ENCODE measurements at places on chromosomes 4 and X.
A peak's percentile ranks its signal among the peaks of the same experiment; 100 is the strongest.

GRCh38 chr4:100062921-100063320, 112.8 kb upstream of the H2AZ1 start:
- DNase-seq = no peak

GRCh38 chrX:133561251-133561650, 146.0 kb upstream of the GPC4 start:
- DNase-seq = no peak

- no peak for DNase-seq
Observed at GRCh38 chr4:41757521-41758156, 9.1 kb upstream of the PHOX2B start.

GRCh38 chr4:141569141-141569540, 67.2 kb upstream of the IL15 start:
- DNase-seq = no peak

DNA sequence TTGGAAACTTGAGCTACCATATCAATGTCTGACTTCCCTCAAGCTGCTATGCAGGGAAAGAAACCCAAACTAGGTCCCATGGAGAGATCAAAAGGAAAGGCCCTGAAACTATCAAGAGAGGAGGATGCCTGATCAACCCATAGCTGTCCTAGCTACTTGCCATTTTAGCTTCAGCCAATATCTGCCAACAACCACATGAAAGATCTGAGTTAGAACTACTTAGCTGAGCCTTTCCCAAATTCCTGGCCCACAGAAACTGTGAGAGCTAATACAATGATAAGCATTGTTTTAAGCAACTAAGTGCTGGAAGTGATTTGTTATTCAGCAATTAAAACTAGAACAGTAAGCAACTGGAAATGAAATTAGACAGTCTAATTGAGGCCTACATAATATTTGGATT, 6.3 kb upstream of the ARHGEF38 start:
- no peak for DNase-seq

DNA sequence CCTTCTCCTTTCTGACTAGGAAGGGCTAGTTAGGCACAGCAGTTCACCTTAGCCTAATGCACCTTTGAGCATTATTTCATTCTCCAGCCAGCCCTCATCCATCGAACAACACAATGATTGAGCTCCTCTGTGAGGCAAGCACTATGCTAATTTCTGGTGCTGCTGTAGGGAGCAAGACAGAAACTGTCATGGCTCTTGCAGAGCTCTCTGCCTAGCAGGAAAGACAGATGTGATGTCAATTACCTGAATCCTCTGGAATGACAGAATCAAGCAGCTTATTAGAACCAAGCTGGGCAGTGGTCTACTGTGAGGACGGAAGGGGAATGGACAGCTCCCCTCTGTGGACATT, 256.1 kb upstream of the NOCT start:
- no peak for DNase-seq

GRCh38 chrX:37776987-37777325, 2.9 kb upstream of the CYBB start:
- DNase-seq = no peak

DNA sequence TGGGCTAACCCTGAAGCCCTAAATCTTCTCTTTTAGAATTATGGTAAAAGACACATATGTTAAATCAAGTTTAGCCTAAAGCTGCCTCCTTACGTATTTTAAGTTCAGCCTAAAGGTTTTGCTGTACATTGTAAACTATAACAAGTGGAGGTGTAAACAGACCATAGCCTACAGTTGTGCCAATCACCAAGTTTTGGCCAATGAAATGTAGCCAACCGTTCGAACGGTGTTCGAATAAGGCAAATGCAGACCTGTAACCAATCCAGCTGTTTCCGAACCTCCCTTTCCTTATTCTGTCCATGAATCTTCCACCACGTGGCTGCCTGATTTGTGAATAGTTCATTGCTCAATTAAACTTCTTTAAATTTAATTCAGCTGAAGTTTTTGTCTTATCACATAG, 52.1 kb upstream of the TBC1D9 start:
- no peak for DNase-seq

- DNase-seq = no peak
Observed at GRCh38 chr4:12446256-12446655, 1017.6 kb upstream of the HS3ST1 start.

DNA sequence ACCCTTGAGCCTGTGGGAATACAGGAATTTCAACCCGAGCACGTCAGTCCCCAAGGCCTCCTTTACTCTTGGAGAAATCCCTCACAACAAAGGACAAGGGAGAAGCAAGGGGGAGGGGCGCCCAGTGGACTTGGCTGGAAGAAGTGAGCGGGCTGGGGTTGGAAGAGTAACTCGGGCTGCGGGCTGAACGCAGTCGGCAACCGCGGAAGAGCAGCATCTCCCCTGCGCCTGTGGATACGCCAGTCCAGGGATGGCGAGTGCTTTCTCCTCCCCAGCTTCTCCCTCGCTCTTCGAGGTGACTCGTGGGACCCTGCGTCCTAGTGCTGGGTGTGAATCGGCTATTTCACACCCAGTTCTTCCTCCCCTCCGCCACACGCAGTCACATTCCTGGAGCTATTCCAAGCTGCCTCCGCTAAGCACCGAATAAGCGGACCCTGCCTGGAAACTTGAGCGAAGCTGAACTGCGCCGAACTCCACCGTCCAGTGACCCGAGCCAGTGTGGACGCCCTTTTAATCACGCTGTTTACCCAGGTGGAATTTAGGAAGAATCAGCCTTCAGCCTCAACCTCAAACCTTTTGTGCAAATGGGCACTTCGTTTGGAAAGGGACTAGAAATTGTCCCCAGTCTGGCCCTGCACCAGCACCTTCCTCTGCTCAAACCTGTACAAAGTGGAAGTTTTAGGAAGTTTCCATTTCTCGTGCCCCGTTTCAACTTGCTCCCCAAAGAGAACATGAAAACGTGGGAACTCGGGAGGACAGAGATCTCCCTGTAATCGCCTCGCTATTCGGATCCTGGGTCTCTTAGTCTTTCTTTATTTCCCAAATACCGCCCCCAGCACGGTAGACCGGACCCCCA, 64.3 kb upstream of the WDR17 start:
- no peak for DNase-seq

DNA sequence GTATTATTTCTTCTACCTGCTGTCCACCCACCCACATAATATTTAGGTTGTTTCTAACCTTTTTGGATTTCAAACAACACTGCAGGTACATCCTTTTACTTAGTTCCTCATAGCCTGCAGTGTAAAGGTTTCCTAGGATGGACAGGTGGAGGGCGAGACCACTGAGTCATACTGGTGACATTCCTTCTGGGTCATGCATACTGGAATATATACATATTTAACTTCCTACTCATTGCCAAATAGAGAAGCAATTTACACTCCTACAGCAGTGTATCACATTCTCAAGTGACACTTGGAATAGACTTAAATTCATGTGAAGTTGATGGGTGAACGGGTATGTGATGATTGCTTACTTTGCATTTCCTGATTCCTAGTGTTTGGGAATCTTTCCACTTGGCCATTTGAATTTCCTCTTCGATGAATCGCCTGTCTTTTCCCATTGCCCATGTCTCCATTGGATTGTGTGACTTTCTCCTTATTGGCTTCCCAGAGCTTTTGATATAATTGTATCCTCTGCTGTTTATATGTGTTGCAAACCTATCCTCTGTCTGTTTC, 8.2 kb upstream of the PPP2R2C start:
- DNase-seq = no peak

DNA sequence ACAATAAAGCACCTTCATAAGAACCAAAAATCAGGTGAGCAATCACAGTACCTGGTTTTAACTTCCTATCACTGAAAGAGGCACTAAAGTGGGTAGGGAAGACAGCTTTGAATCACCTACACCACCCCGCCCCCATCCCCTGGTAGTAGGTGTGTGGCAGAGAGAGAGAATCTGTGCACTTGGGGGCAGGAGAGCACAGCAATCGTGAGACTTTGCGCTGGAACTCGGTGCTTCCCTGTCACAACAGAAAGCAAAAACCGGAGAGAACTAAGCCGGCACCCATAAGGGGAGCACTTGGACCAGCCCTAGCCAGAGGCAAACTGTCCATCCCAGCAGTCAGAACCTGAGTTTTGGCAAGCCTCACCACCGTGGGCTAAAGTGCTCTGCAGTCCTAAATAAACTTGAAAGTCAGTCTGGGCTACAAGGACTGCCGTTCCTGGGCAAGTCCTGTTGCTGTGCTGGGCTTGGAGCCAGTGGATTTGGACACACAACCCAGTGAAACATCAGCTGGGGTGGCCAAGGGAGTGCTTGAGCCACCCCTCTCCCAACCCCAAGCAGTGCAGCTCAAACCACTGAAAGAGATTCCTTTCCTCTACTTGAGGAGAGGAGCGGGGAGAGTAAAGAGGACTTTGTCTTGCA, 32.1 kb downstream of the NDUFB11 start:
- DNase-seq = no peak

DNA sequence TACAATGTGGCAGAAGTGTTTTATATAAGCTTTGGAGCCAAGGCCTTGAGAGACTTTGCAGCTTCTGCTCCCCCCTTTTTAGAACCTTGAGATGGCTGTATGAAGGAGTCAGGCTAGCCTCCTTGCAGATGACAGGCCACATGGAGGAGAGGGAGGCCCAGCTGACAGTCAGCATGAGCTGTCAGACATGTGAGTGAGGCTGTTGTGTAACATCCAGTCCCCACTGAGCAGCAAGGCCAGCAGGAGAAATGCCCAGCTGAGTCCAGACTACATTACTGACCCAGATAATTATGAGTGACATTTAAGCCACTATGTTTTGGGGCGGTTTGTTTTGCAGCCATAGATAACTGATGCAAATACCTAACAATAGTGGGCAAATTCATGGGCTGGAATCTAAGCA, 515.3 kb upstream of the ARX start:
- DNase-seq = no peak

DNA sequence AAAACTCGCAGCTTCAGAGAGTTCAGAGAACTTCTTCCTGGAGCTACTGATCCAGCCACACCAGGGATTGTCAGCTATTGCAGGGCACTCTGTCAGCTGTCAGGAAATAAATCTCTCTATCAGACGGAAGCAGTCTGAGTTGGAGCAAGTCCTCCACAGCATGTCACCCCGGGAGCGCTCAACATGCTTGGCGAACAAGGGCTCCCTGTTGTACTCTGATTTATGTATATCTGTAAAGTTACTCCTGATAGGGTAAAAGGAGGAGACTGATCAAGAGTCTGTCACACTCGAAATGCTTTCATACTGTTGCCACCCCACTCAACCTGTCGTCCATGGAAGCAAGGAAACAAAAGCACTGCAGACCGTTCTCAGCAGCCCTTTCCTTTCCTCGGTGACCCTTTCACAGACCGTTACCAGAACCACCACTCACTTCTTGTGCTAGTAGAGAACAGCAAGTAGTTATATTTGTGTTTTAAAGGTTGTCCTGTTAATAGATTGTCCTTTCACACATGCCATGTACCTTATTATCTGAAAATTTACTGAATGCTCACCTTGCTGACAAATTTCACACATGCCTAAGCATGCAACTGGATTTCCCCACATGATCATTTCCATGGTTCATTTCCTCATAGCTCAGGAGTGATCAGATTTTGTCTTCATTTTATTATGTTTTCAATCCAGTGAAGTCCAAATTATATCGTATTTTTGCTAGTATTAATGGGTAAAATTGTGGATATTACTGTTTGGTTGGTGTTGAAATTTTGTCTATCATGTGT, 2108.9 kb upstream of the TENM3 start:
- no peak for DNase-seq

DNA sequence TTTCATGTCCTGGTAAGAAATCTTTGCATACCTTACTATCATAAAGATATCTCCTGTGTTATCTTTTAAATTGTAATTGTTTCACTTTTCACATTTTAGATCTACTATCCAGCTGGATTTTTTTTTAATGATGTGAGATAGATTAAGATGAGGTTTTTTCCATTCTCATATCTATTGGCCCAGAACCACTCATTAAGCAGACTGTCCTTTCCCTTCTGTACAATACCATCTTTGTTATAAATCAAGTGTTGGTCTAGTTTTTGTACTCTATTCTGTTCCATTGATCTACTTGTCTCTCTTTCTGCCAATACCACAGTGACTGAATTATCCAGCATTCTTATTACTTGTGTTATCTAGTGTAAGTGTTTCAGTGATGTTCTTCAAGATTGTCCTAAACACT, 131.6 kb upstream of the TRIM2 start:
- no peak for DNase-seq

GRCh38 chrX:153885208-153885787, 675 bp downstream of the L1CAM start:
- no peak for DNase-seq

DNA sequence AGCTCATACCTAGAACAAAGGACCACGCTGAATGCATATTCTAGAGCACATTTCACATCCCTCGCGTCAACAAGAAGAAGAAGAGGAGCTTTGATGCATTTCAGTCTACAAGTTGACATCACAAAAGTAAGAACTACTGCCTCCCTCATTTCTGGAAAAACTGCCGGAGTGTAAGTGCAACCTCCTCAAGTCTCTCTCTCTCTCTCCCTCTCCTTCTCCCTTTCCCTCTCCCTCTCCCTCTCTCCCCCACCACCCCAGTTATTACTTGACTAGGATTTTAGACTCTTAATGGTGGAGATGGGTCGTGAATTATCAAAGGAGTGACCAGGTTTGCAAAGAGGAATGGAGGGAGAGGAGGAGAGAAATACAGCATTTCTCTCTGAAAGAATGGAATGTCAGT, 1.4 kb upstream of the IRS4 start:
- no peak for DNase-seq

DNA sequence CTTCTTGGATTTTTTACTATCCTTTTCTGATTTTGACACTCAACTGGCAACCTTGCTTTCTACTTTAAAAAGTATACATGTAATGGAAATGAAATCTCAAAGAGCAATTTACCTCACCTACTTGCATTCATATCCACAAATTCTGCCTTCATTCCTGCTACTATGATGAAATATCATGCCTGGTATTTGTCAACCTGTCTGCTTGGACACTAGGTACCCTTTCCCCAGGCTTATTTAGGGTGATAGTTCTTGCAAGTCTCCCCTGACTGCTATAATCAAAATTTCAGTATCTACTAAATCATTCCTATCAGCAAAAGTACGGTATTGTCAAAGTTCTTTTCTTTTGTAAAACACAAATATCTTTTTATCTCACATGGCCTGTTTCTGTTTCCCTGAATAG, 503.0 kb downstream of the GABRG1 start:
- DNase-seq = no peak

GRCh38 chr4:102441978-102442911, 58.9 kb upstream of the NFKB1 start:
- DNase-seq = no peak

- DNase-seq = no peak
Observed at GRCh38 chrX:69016293-69016941, 148.8 kb downstream of the PJA1 start.

GRCh38 chr4:151013944-151014343, 1.1 kb downstream of the LRBA start:
- no peak for DNase-seq

GRCh38 chrX:19912-20571, 261.1 kb upstream of the PLCXD1 start:
- peak; percentile 1 for DNase-seq

- DNase-seq = no peak
Observed at GRCh38 chr4:6581566-6582121, 6.7 kb downstream of the MAN2B2 start.

DNA sequence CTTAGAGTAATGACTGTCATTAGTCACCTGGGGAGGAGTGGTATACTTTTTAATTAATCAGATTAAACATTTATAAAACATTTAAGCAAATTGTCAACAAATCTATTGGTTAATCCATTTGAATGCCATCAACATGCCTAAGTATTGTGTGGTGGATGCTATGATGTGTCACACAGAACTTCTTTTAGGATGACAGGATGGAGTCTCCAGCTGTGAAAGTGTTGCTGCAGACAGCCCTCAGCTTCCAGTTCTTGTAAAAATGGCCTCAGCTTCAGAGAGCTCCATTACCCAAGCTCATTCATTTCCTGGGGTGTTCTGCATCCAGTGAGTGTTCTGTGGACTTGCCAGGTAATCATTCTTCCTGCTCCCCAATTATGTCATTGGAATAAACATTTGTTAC, 74.3 kb upstream of the CLNK start:
- no peak for DNase-seq

Measured in T-helper 1 cell (primary cell).